CD4-positive, alpha-beta T cell treated with Interleukin-1 beta for 1 hour (primary cell): ENCODE measurements at places on chromosomes 5 and 9.

DNA sequence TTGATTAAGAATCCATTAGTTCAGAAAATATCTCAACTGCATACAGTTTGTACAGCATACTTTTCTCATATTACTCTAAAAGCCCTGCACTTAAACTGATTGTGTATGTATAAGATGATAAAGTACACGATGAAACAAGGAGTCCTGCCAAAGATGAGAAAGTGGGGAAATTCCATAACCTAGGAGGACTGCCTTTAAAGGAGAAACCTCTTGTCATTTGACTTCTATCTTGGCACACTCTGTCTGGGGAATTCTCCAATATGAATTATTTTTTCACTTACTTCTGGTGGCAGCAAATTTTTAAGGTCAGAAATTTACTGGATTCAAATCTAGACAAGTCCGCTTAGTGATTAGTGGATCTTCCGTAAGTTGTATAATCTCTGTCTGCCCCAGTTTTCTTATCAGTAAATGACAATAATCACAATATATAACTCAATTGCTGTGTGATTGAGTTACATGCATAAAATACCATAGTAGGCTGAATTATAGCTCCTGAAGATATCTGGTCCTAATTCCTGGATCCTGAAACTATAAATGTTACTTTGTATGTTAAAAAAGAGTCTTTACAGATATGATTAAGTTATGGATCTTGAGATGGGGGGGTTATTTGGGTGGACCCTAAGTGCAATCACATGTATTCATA is 17.0 kb upstream of the ISOC1 start:
- no peak for DNase-seq

- DNase-seq = peak; percentile 31
These were observed 7.9 kb downstream of the NRARP start for GRCh38 chr9:137294091-137294680.

DNA sequence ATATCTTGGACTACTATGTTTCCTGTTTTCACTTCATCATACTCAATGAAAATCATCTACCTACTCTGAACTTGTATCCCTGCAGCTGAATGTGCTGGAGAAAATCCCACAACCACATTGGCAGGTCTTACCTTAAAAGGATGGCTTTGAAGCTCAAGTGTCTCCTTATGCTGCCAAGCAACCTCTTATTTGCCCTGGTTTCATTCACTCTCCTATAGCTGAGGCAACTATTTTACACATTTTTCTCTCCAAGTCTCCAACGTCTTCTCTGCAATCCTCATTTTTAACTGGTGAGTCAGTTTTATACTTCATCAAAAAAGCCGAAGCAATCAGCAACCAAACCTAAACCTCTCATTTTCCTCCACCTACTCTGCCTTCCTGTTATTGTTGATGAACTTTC is 49.7 kb downstream of the POU4F3 start:
- DNase-seq = no peak

DNA sequence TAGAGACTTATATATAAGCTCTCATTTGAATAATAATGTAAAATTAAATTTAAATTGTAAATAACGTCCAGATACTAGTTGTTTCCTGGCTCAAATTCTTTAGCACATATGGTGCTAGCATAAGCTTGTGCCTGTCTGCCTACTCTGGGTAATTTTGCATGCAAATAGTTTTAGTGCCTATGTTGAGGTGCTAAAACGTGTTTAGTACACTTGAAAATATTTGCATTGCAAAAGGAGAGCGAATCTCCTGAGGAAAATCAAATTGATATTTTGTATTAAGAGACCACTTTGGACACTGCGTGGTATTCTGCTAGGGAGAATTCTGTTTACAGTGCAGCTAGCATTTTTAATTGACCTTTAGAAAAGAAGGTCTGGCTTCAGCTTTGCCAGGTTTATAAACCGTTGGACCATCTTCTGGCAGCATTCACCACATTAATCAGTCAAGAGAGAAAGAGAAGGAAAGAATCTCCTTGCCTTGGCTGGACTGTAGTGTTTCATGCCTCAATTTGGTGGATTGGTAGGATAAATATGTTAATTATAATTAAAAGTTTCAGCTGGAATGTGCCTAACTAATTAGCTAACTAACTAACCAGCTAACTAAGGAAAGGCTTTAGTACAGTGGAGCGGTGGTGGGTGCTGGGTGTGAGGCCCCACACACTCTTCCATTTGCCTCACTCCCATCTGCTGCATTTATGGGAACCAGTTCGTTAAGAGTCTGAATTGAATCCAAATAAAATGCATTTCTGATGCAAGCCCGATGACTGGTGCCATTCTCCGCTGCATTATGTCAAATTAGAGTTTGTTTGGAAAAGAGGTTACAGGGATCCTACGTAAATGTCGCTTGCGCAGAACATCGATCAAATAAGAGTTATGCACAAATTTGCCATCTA is 150.1 kb upstream of the MPDZ start:
- no peak for DNase-seq

GRCh38 chr5:9124838-9125237 is 421.0 kb downstream of the SEMA5A start:
- DNase-seq = no peak

DNA sequence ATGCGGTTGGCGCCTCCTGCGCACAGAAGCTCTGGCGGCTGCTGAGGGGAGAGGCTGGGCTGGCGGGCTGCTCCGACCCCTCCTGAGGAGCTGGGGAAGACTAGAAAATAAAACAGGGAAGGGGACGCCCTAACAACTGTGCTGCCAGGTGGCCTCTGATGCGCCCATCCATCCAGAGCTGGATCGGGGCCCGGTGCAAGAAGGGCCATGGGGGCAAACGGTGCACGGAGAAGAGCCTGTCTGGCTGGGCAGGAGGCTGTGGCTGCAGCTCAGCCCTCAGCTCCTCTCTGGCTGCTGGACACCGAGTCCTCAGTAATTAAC is 21.0 kb upstream of the MRNIP start:
- DNase-seq = no peak

DNA sequence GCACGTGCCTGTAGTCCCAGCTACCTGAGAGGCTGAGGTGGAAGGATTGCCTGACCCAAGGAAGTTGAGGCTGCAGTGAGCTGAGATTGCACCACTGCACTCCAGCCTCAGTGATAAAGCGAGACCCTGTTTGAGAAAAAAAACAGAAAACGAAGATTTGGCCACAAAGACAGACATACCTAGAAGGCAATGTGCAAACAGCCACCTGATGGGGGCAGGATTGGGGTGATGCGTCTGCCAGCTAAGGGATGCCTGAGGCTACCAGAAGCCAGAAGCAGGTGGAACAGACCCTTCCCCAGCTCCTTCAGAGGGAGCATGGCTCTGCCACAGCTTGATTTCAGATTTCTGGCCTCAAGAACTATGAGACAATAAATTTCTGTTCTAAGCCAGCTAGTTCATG is 2.9 kb downstream of the HIGD2A start:
- no peak for DNase-seq

GRCh38 chr5:142615948-142616347 is 69.9 kb downstream of the FGF1 start:
- no peak for DNase-seq

DNA sequence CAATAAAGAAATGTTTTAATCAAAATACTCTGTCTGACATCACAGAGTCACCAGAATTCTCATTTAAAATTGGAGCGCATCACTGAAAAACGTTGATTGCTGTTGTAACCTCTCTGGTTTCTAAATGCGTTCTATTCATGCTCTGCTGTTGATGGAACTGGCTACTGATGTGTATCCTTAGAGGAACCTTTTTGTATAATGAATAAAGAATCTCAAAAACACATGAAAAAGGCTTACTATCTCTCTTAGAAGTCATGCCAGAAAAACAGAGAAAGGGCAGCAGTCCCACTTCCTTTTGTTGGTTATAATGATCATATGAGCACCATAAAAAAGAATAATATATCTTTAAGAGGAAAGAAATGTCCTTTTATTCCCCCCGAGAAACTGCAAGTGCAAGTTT is 615.5 kb downstream of the TLE1 start:
- no peak for DNase-seq

DNA sequence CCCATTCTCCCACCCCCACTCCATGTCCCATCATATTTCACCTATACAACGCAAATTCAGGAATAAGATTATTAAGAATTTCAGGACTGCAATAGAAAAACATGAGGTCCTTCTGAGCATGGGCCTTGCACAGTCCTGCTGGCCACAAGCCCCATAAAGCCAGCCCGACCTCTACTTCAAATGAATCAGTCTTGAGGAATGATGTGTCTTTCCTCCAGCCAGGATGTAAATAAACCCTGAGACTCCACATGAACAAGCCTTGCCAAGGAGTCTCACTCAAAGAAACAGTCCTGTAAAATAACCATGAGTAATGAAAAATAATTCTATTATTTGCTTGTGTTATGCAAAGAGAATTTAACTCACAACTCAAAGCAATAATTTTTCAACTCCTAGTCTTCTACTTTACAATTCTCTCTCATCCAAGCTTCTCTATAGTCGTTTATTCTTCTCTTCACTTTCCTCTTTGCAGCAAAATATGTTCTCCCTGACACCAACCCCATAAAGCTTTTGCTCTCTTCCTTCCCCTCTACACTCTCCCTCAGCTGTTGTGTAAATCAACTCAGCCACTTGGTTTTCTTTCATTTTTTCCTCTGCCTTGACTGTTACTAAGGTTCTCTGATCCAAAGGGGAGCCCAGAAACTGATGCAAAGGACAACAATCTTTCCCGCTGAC is 140.1 kb upstream of the MOCS2 start:
- no peak for DNase-seq

DNA sequence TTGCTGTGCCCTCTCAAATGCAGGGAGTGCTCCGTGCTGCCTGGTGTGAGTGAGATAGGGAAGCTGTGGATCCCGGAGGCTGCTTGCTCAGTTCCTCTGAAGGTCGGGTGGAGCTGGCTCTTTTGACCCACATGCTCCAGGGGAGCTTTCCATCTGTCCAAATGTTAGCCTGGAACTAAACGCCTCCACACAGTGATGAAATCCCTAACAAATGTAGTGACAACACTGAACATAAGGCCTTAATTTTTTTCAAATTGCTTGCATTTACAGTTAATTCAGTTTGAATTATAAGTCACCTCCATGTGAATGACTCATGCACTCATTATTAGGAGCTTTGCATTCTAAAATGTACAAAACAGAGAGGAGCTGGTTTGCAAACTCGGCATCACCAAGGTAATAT is 27.0 kb downstream of the PRDM6 start:
- DNase-seq = no peak

DNA sequence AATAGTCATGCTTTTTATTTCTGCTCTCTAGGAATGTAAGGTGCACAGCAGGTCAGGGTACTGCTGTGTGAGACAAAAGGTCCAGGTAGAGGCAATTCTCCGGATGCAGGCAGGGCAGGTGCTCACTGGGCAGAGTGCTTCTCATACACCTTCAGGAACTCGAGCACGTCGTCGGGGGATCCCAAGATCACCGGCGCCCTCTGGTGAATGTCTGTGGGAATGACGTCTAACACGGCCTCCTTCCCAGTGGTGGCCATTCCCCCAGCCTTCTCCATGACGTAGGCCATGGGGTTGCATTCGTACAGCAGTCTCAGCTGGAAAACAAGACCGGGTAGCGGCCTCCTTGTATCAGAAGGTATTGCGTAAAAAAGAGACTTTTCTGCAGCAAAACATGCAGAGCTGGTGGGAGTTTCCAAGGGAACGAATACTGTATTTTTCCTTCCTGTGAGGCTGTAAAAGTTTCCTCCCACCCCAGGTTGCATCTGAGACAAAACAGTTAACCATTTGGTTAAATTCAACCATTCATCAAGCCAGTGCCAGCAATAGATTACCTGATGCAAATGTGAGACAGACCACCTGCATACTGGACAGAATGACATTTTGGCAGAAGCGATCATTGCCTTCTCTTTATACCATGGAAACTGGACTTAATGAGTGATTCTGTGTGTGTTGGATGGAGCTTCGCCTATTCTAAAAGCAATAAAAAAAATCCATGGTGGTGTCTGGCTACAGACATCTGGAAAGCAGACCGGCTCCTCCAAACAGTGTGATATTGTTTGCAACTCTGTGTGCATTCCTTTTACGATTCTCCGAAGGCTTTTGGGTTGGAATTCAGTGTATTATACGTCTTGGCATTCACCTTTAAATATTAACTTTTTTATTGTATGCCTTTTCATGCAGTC is 9.9 kb upstream of the FBP2 start:
- peak; percentile 59 for DNase-seq

DNA sequence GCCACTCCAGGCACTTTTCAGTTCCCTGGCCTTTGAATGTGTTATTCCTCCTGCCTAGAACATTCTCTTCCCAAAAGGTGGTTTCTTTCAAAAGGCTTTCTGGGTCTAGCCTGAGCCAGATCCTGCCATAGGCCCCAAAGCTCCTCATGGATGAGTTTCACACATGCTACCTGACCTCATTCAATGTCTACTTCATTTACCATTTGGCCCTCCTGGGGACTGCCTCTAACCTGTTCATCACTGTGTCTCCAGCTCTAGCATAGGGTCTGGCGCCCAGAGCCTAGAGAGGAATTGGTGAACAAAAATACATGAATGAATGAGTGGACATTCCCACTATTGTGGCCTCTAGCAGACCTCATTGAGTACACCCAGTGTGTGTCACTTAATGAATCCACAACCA is 5.4 kb upstream of the P4HA2 start:
- no peak for DNase-seq

GRCh38 chr9:98105006-98105405 is 14.0 kb downstream of the TRIM14 start:
- DNase-seq = no peak

- no peak for DNase-seq
These were observed 83.7 kb downstream of the SH3RF2 start for GRCh38 chr5:146020100-146020499.

- no peak for DNase-seq
These were observed 280.1 kb downstream of the DNAH5 start for GRCh38 chr5:13664377-13664776.

- DNase-seq = no peak
These were observed 13.1 kb downstream of the SELENOP start for GRCh38 chr5:42798284-42799240.

DNA sequence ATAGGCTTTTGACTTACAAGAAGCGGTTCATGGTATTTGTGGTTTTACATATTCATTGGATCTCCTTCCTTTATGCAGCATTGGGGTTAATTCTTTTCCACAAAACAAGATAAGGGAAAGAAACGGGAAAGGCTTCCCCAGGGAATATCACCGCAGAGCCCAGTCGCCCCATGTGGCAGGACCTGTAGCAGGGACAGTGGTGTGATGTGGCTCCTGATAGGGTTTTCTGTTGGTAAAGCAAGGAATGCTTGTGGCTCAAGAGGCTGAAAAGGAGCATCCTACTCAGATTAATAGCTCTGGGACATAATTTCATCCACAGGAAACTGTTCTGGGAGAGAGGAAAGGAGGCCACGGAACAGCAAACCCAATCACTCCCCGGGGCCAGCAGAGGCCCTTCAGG is 699.9 kb downstream of the MTRR start:
- no peak for DNase-seq
